CD4-positive, alpha-beta T cell treated with Interleukin-21 for 1 hour (primary cell): ENCODE measurements at places on chromosomes 1 and 21.

GRCh38 chr1:37999430-38000232 lies 5.7 kb downstream of the FHL3 start:
- DNase-seq, result no peak

GRCh38 chr1:228866468-228866867 lies 131.2 kb downstream of the RHOU start:
- no peak for DNase-seq

DNA sequence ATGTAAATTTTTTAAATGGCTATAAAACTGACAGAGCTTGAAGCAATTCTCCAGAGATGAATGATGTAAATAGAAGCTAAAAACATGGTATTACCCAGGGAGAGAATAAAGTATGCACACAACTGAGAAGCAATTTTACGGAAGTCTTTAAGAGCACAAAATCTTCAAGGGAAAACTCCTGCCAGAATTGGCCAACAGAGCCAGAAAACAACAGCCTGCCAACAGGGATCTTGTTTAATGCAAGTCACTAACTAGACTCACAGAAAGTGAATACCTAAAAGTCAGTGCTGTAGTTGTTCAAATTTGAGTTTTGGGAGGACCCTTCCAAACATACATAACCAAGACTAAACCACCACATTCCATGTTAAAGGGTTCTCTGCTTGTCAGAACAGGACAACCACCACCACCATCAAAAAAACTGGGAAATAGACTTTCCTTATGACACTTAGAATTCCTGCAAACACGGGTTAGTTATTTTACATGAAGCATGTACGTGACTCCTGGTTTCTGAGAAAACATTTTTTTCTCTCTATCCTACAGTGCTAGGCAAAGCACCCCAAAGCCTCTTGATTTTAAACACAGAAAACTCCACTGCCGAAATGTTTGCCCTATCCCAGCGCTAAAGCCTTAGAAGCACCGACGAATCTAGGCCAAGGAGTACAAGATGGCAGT lies 1.6 kb downstream of the EPS15 start:
- no peak for DNase-seq

DNA sequence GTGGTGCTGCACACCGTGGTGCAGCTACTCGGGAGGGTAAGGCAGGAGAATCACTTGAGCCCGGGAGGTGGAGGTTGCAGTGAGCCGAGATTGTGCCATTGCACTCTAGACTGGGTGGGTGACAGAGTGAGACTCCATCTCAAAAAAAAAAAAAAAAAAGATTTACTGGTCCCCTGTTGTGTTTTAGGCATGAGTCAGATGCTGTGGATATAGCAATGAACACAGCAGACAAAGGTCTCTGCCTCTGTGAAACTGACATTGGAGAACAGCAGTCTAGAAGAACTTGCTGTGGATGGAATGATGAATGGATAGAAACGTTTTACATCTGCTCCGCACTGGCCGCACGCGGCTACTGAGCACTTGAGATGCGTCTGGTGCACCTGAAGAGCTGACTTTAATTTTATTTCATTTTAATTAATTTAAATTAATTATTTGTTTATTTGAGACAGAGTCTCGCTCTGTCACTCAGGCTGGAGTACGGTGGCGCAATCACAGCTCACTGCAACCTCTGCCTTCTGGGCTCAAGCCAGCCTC lies 24.5 kb upstream of the EPHA2 start:
- DNase-seq, result no peak

DNA sequence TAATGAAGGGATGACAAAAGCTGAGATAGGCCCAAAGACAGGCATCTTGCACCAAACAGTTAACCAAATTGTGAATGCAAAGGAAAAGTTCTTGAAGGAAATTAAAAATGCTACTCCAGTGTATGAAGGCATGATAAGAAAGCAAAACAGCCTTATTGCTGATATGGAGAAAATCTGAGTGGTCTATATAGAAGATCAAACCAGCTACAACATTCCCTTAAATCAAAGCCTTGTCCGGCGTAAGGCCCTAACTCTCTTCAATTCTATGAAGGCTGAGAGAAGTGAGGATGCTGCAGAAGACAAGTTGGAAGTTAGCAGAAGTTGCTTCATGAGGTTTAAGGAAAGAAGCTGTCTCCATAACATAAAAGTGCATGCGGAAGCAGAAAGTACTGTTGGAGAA lies 4.3 kb upstream of the ANGEL2 start:
- DNase-seq, result no peak

GRCh38 chr1:79638382-79638781 lies 631.9 kb upstream of the ADGRL4 start:
- DNase-seq, result no peak

DNA sequence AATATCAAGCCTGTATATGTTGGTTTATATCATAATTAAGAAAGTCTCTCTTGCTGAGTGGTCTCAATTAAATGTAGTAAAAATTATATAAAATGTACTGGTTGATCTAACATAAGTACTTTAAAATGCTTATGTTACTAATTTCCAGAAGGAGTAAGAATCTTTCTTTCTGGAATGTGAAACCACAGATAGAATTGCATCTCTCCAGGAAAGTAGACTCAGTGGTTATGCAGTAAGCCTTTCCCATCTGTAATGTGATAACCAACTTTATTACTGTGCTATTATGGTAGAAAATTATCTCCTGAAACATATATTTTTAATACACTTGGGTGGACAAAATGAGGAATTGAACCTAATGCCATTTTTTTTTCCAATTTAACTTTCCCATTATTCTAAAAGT lies 8.9 kb upstream of the RALGPS2 start:
- DNase-seq, result no peak

GRCh38 chr1:174535207-174535606 lies 87.4 kb downstream of the GPR52 start:
- DNase-seq, result no peak

DNA sequence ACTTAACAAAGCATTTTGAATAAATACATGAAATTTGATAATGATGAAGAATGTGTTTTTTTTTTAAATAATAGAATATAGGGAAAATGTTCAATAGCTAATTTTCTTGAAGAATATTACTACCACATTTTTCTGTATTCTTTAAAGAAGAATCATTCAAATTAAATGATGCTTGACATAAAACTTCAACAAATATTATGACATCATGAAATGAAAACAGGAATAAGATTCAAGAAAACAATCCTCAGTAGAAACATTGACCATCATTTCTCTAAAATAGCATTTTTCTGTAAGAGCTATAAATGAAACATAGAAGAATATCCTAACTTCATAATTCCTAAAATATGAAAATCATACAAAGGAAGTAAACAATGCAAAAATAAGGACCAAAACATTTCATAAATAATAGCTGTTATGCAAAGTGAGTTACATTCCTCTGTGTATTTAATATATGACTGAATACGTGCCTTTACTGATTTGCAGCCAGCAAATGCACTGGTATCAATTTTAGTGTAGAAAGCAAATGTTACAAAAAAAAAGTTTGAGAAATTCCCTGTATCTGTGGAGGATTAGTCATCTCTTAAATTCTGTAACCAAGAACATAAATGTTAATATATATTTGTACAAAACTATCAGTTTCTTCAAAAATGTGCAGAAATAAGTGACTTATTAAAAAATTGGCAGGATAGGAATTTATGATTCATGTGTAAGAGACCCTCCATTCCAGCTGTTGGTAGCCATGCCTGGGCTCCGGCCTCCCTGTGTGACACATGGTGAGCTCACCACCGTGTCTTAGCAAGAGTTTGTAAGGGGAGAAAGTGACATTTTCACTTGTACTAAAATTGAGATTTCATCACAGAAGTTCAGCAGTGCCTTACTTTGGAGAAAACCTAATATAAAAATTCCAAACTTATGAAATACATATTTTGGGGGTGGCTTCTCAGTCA lies 15.0 kb upstream of the PTPN14 start:
- DNase-seq, result no peak

DNA sequence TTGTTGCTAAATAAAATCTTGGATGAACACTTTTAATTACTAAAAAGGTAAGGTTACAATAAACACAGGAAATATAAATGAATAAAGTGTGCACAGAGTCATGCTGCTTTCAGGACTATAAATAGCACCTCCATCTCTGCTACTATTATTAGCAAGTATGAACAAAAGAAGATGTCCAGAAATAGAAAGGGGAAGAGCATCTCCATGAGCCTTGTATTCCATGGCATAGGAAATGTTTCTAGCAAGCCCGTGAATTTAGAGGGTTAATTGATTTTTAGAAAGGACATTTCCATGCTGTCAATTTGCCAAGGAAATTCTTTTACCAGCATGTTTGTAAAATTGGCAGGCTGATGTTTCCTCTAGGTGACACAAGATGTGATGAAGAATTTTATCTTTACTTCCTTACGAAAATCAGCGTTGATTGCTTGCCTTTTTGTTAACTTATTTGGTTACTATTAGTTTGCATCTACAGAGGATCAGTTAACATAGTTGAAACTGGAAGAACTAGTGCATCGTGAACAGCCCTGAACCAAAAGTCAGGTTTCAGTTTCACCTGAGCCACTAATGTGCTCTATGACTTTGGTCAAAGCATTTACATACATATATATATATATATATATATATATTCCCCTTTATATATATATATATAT lies 45.3 kb downstream of the NR5A2 start:
- no peak for DNase-seq

DNA sequence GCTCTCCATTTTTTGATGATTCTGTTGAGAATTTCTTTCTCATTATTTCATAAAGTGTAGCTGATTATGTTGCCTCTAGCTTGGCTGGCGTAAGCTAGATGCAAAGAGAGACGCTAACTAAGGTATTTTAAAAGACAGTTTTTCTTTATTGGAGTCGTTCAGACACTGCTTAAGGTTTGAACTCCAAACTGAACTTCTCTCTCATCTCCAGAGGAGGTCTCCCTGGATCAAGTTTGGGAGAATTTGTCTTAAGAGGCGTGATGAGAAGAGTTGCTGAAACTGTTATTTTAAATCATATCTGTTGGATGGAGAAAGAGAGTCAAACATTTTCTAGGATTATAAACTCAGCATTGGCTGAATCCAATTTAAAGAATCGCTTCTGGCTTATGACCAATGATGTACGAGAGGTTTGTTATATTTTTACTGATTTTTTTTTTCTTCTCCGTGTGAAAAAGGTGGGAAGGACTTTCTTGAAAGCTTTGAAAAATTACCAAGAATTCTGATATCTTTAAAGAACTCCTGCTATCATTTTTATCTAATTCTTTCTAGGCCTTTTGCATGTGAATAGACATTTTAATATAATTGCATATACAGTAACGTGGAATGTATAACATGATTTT lies 34.0 kb downstream of the MAP3K7CL start:
- no peak for DNase-seq

GRCh38 chr1:59243550-59243949 lies 53.3 kb upstream of the FGGY start:
- DNase-seq, result no peak

GRCh38 chr1:81792184-81792583 lies 8.6 kb upstream of the ADGRL2 start:
- DNase-seq, result no peak

- no peak for DNase-seq
Measured at GRCh38 chr1:240985081-240985480, 371.9 kb downstream of the RGS7 start.

GRCh38 chr1:208526613-208527125 lies 282.5 kb upstream of the PLXNA2 start:
- DNase-seq, result no peak

- no peak for DNase-seq
Measured at GRCh38 chr1:11807133-11807532, 1.1 kb downstream of the CLCN6 start.

- no peak for DNase-seq
Measured at GRCh38 chr1:162709132-162709860, 77.0 kb downstream of the DDR2 start.

- no peak for DNase-seq
Measured at GRCh38 chr1:226497276-226497833, 51.2 kb upstream of the STUM start.

- peak; percentile 65 for DNase-seq
Measured at GRCh38 chr21:17387030-17387617, 125.7 kb upstream of the CXADR start.

DNA sequence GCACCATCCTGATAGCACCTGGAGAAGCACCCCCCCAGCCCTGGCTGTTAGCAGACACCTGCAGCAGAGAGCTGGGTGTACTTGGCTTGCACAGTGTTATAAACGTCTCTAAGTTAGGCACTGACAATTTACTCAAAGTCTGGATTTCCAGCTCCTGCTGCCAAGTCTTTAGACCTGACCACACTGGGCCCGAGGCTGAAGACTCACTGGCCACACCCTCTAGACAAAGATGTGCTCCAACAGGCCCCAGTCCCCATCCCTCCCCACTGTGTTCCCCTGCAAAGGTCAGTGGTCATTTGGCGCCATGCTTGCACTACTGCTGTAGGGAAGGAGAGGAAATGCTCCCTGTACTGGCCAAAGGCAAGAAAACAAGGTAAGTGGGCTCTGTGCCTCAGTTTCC lies 31.1 kb downstream of the PADI6 start:
- DNase-seq, result no peak

DNA sequence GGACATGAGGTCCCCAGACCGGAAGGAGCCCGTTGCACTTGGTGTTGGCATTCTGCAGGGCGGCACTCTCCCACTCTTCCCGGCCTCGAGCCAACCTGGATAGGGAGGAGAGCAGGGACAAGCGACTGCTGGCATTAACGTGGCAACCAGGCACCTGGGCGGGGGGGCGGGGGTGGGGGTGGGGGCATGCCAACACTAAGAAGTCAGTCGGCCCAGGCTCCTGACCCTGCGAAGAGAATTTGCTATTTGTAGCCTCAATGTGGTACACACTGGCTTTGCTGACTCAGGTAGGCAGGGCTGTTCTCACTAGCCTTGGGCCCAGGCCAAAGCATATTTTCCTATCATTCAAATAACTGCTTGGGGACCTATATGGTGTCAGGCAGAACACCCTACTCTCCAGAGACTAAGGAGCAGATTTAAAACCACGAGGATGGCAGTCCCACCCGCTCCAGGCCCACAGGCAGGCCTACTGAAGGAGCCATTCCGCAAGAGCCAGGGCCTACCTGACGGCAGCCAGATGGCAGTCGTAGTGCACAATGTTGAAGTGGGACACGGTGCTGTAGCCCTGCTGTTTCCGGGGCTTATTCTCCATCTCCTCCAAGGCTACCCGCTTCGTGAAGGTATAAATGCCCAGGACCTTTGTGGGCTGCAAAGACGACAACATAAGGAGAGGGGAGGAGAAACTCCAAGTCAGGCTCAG lies 123.7 kb downstream of the UBR4 start:
- DNase-seq, result no peak

GRCh38 chr1:7572654-7573152 lies 198.4 kb upstream of the VAMP3 start:
- no peak for DNase-seq

DNA sequence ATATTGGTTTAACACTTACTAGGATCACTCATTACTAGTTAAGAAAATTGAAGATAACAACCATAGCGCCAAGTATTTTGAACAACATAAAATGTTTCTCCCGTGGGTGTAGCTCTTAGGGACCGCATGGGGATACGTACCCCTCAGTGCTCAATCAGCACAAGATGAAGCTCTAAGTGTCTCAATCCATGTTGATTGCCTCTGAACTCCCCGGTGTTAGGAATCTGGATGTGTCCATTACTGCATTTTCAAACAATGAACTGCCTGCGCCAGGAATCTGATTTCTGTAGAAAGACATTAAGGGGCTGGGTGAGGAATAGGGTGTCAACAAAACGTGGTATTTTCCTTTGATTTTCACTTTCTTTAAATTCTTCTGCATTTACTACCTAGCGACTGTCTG lies 100.2 kb downstream of the LMO4 start:
- DNase-seq, result no peak
